ENCODE measurements at places on chromosomes 2 and 18.

GRCh38 chr18:35334212-35334611 lies 10.0 kb downstream of the ZNF24 start:
- DNase-seq, result no peak
- H3K27me3 ChIP-seq, result no peaks in the 10 kb centered on the region
- peaks cover 10% of the 10 kb centered on the region for H3K36me3 ChIP-seq

DNA sequence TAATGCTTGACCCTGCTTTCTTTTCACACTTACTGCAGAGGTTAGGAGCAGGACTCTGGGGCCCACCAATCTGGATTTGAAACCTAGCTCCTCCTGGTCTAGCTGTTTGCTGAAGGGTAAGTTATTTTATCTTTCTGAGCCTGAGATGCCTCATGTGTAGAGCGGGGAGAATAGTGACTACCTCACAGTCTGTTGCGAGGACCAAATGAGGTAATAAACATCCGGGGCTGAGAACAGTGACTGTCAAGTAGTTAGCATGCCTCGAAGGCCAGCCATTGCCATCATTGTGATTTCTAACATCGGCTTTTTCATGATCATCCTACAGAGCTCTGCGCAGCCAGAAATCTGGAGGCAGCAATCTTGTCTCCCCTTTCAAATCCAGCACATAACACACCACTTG lies 32.9 kb downstream of the PTPRM start:
- no peaks in the 10 kb centered on the region for H3K27me3 ChIP-seq
- H3K27ac ChIP-seq, result no peak overlapping the region
- H3K36me3 ChIP-seq, result no peaks in the 10 kb centered on the region
- peaks cover 16% of the 10 kb centered on the region for H3K4me1 ChIP-seq

GRCh38 chr2:27322301-27322765 lies 564 bp downstream of the MPV17 start:
- peak overlapping the region; percentile 98 for H3K27ac ChIP-seq
- peak overlapping the region; percentile 99 for H3K4me3 ChIP-seq
- H3K27me3 ChIP-seq, result no peaks in the 10 kb centered on the region
- H3K4me1 ChIP-seq, result peaks cover 10% of the 10 kb centered on the region
- H3K36me3 ChIP-seq, result peaks cover 23% of the 10 kb centered on the region

DNA sequence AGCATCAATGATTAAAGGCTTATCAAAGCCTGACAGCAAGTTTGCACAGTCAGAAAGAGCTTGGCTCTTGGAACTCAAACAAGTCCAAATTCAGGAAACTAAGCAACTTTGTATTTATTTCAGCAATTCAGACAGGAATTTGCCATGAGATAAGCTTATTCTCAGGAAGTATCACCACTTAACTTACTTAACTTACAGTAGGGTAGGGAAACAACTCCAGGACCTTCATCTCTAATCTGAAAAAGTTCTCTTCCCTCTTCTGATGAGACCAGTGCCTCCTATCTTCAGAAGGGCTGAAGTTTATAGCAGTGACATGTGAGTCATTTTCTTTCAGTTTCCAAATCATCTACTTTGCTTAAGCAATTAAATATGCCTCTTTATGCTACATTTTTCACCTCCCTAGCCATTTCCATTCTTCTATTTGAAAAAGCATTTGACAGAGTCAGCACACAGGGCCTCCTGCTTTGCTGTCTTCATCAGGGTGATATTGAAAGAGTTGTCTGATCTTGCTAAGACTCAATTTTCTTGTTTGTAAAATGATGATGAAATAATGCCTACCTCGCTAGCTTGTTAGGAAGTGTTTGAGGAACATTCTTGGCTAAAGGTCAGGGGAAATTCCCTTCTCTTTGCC lies 389.5 kb downstream of the RND3 start:
- no peak overlapping the region for H3K27ac ChIP-seq
- H3K36me3 ChIP-seq, result no peaks in the 10 kb centered on the region
- no peaks in the 10 kb centered on the region for H3K27me3 ChIP-seq
- H3K4me3 ChIP-seq, result no peak overlapping the region
- DNase-seq, result no peak

DNA sequence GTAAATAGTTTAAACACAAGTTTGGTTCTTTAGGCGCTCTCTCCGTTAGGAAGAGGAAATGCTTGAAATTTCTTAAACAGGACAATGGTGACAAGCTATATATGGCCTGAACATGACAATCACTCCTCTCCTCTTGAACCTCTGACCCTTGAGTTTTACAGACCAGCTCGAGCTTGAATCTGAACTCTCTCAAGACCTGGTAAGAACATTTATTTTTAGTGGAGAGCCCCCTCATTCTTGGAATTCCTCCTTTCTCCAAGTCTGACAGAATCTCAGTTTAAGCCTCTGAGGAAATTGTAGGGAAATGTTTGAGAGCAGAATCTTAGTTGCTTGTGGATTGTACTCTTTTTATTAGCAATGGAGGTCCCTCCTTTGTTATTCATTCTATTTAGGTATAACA lies 1293.6 kb upstream of the ZEB2 start:
- H3K27ac ChIP-seq, result no peak overlapping the region
- no peaks in the 10 kb centered on the region for H3K36me3 ChIP-seq
- H3K4me1 ChIP-seq, result no peaks in the 10 kb centered on the region
- no peak overlapping the region for H3K4me3 ChIP-seq

GRCh38 chr2:230124757-230125431 lies 56.2 kb upstream of the SLC16A14 start:
- H3K27me3 ChIP-seq, result no peaks in the 10 kb centered on the region
- no peaks in the 10 kb centered on the region for H3K4me1 ChIP-seq
- H3K27ac ChIP-seq, result no peak overlapping the region
- H3K4me3 ChIP-seq, result no peak overlapping the region
